CD8-positive, alpha-beta T cell (primary cell): ENCODE measurements at places on chromosomes 12 and 14.

- no peak for DNase-seq
Measured at GRCh38 chr14:32707742-32708500, 230.8 kb upstream of the NPAS3 start.

GRCh38 chr14:46279327-46279726, 372.3 kb downstream of the RPL10L start:
- no peak for DNase-seq

GRCh38 chr14:22010545-22011252, 337.1 kb upstream of the OR4E1 start:
- DNase-seq, result no peak

DNA sequence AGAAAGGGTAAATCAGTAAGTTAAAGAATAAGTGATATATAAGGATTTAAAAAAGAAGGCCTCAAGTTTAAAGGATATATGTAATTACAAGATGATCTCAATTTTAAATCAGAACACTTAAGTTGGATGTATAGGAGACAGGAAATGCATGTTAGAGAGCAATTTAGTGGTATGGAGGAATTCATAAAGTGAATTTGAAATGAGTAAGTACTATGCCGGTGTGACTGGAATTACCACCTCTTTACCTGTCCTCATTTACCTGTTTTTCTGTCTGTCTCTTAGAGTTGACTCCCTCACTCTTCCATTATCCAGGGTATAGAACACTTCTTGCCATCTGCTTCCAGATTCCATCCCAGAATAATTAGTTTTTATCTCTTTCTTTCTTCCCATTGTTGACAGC, 73.5 kb downstream of the PLEKHA5 start:
- no peak for DNase-seq

DNA sequence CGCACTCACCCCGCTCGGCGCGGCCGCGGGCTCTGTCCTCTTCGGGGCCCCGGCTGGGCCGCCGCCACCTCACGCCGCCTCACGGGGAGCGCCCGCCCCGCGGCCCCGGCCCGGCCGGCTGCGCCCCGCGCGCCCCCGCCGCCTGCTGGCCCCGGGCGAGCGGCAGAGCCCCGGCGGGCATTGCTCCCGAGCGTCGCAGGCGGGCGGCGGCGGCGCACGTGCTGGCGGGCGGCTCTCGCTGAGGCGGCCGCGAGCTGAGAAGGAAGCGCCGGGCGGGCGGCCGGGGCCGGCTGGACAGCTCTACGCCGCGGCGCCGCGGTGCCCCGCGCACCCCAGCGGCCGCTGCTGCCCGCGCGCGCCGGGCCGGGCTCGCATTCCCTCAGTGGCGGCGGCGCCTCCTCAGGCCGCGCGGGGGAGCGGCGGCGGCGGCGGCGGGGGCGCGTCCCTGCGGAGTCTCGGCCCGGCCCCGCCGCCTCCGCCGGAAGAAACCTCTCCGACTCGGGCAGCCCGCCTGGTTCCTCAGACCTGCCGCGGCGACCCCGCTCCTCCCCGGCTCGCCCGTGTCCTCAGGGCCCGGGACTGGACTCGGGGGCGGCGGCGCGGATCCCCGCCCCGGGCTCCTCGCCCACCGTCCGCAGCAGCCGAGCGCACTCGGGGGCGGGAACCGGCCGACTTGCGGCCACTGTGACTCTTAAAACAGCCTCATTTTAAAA, at the start of gene PITPNM2:
Gene PITPNM2 (minus strand): TSS at position 347 of the 713 bp plus-strand sequence. CDS start 116,500 bp downstream, outside the sequence.
- DNase-seq, result peak; percentile 61

- DNase-seq, result no peak
Measured at GRCh38 chr14:68951800-68952530, 27.1 kb downstream of the ACTN1 start.

DNA sequence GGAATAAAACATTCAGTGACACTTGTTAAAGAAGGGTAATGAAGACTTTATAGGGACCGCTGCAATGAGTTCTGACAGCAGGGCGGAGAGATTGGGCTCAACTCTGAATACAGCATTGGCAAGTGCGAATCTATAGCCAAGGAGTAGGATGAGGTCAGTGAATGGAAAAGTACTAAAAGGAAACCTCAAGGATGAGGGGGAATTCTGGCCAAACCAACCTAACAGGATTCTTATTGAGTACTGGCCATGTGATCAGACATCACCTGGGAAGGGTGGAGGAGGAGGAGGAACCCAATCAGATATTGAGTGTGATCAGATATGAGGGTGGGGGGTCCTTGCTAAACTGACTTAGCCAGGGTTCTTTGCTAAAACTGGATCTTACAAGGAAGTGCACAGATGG, 31.0 kb downstream of the DRAM1 start:
- no peak for DNase-seq

DNA sequence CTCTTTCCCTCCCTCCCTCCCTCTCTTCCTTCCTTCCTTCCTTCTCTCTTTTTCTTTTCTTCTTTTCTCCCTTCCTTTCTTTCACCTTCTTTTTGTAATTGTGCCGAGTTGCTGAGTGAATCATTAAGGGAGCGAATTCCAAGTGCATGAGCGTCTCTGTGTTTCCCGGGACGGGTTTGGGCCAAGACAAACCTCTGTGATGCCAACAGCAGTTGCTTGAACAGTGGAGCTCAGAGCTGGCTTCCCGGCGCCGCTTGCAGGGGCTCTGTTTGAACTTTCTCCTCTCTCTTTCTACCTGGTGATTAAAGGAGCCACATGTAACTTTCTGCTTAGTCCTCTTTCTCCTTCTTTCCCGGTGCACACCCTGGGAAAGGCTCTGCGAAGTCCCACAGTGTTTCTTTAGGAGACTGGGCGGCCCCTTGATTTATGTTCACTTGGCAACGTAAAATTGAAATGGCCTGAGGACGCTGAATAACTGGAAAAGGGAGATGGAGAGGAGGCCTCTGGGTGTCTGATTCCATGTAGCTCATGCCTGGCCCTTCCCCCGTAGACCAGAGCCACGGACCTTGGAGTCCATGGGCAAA, 33.7 kb upstream of the MAP1LC3B2 start:
- no peak for DNase-seq

DNA sequence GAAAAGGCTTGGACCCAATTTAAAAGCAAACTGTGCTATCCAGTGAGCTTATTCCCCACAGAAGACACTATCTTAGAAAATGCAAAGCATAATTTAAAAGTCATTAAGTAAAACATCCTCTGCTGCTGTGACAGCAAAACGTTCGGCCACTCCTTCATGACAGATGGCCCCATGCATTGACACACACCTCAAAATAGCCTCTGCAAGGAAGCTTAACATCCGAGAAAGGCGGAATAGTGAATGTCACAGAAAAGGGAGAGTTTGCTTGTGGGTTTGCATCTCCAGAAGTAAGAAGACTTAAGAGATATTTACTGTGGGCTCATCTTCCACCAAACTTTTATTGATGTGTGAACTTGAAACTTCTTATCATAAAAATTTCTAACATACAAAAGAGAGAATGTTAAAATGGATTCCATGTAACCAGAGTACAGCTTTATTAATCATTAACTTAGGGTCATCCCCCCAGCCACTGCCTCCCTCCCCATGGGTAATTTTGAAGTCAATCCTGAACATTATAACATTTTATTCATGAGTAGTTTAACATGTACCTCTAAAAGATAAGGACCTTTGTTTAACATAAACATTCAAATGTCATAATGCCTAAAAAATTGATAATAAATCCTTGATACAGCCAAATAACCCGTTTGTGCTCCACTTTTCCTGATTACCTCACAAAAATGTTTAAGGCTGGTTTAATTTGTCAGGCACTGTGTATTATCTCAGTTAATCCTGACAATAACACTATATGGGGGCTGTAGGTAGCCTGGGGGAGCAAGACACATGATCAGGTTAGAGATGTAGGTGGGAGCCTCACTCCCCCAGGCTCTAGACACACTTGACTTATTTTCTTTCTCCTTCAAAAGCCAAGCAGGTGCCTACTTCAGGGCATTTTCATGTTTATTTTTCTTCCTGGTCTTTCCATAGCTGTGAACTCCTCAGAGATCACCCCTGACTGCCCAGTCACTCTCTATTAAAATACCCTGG, 119.7 kb upstream of the TMCC3 start:
- DNase-seq, result no peak

DNA sequence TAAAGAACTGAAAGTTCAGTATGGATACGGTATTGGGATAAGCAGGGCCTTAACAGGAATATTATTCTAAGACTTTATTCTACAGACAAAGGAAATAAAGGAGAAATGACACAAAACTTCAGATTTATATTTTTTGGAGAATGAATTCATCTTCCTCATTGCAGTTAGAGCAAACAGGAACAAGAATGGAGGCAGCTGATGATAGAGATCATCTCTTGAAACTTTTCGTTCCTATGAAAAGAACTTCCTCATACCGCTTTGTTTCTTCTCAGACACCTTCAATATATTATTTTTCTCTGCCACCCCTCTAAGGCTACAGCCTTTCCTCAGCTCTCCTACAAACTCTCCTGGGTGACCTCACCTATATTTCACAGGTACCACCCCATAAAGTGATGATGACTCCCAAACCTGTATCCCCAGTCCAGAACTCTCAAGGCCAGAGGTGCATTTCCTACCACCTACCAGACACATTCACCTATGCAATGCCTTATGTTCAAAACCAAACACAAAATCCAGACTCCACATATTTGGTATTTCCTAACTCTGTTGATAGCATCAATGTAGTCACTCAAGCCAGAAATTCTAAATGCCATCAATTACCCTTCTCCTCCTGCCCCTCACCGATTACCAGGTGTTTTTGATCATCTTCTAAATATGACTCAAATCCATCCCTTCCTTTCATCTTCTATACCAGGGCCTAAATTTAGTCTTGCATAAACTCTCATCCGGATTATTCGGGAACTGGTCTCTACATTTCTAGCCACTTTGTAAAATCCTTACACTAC, 7.4 kb downstream of the MAP4K5 start:
- DNase-seq, result no peak

GRCh38 chr12:106265116-106265515, 17.3 kb upstream of the CKAP4 start:
- DNase-seq, result no peak

- DNase-seq, result no peak
Measured at GRCh38 chr12:89333564-89334252, 18.6 kb downstream of the DUSP6 start.

- DNase-seq, result no peak
Measured at GRCh38 chr14:77286576-77286975, 15.6 kb upstream of the NGB start.

GRCh38 chr14:78157494-78158437, 12.4 kb upstream of the NRXN3 start:
- DNase-seq, result no peak

DNA sequence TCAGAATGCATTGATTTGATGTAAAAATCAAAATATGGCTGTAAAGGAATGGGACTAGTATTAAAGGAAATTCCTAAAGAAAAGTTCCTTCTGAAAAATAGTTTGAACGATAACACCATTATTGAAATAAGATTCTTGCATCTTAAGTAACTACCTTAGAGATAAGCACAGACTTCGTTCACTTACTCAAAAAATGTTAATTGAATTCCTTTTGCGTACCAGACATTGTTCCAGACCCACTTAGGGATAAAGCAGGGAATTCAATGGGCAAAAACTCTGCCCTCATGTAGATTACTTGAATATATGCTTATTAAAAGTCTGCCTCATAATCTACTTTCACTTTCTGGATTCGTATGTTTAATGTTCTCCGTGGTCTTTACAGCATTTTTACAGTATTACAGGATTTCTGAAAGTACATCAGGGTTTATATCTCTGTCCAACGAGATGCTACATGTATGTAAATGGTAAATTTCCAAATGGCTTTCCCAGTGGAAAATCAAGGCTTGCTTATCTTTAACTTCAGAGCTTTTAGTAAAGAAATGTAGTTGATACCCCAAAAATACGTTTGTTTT, 213.7 kb downstream of the GXYLT1 start:
- DNase-seq, result no peak

DNA sequence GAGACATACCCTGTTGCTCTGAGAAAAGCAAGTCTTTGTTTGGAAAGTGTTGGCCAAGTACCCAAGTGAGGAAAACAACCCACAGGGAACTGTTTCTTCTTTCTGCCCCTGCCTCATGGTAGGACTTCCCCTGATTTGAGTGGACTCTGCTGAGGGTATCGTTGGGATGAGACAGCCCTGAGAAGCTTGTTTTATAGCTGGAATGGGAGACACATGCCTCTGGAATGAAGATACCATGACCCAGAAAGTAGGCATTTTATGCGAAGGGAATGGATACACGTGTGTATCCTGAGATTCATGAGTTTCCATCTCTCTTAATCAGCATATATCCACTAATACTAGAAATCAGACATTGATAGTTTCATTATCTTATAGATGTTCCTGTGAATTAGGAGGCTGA, 382.3 kb downstream of the ATP23 start:
- no peak for DNase-seq

DNA sequence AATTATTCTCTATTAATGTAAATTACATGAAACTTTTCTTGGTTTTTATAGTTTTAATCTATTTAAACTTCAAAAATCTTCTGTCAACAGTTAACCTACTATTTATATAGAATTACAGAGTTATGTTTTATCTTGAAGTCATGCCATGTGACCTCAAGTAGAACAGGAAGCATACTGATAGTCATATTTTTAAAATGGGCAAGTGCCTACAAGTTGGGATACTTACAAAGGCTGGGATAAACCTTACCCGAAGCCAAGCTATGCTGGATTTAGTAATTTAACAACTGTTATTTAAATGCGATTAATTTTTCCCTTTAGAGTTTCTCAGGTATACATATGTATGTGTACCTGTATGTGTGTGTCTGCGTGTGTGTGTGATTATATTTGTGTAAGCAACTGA, 266.9 kb downstream of the RASSF9 start:
- DNase-seq, result no peak

DNA sequence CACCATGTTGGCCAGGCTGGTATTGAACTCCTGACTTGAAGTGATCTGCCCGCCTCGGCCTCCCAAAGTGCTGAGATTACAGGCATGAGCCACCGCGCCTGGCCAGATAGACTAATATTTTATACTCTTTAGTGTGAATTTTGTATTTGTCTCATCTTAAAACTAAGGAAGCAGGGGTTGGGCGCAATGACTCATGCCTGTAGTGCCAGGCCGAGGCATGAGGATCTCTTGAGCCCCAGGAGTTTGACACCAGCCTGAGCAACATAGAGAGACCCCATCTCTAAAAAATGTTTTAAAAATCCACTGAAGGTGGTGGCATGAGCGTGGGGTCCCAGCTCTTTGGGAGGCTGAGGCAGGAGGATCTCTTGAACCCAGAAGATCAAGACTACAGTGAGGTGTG, 9.0 kb downstream of the DYNC1H1 start:
- DNase-seq, result no peak

- no peak for DNase-seq
Measured at GRCh38 chr14:66476964-66477363, 9.2 kb upstream of the CCDC196 start.

- peak; percentile 7 for DNase-seq
Measured at GRCh38 chr14:55438066-55438683, 2.2 kb downstream of the TBPL2 start.

GRCh38 chr14:90336401-90336800, 4.7 kb upstream of the NRDE2 start:
- no peak for DNase-seq

DNA sequence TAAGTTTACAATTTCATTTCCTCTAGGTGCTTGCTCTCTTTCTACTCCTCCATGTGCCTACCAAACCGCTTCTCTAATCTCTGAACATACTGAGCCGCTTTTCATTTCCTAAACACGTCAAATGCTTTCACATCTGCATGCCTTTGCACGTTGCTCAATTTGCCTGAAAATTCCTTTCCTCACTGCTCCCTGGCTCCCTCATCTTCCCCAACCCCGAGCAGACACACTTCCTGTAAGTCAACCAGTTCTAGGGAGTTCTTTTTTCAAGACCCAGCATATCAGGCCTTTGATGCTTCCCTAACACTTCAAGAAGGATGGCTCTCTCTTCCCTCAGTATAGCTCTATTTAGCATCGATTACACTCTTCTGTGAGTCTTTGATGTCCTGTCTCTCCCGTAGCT, 50.3 kb downstream of the LMO3 start:
- no peak for DNase-seq
